D721Med (cell line): ENCODE measurements at places on chromosomes 7 and 10.

GRCh38 chr7:131007439-131008330, 273.7 kb upstream of the KLF14 start:
- DNase-seq = no peak

- no peak for DNase-seq
Observed at GRCh38 chr7:75649462-75649861, 89.3 kb downstream of the HIP1 start.

DNA sequence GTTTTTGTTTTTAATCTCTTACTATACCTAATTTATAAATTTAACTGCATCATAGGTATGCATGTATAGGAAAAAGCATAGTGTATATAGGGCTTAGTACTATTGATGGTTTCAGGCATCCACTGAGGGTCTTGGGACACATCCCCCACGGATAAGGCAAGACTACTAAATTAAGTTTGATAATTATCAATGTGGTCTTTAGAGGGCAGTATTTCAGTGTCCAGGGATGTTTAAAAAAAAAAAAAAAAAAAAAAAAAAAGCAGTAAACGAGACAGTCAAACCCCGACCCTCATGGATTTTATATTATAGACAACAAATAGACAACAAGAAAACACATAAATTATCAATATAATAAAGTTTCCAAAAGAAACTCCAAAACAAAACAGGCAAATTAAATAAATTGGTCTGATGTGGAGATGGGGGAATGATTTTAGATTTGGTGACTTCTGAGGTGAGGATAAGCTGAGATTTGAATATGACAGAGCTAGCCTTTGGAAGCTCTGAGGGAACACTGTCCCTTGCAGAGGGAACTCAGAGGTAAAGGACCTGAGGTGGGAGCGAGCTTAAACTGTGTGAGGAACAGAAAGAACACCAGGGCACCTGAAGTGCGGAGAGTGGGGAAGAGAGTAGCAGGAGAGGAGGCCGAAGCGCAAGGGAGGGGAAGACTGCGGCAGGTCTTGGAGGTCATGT, 14.8 kb downstream of the ACSM6 start:
- DNase-seq = no peak

GRCh38 chr10:128861018-128861901, 605.8 kb upstream of the MGMT start:
- DNase-seq = no peak

GRCh38 chr10:96609510-96609909, 22.7 kb upstream of the TM9SF3 start:
- DNase-seq = no peak

GRCh38 chr10:113108194-113108835, 158.3 kb downstream of the TCF7L2 start:
- no peak for DNase-seq

- DNase-seq = no peak
Observed at GRCh38 chr7:98526059-98526458, 91.0 kb upstream of the NPTX2 start.

GRCh38 chr7:105878746-105879605, 2.6 kb upstream of the ATXN7L1 start:
- no peak for DNase-seq

DNA sequence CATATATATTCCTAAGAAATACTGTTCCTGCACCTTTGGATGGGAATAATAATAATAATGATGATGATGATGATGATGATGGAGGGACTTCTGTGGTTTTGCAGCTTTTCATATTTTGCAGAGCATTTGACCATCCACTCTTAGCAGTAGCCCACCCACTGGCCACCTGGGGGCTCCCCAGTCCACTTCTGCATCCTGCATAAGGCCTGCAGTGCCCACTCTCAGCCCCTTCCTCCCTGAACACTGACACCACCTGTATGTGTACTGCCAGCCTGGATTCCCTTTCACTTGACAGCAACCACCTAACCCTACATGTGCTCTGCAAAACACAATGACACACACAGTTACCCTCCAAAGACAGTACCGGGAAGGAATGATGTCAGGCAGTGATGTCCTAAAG, 131.4 kb downstream of the ADAM12 start:
- DNase-seq = no peak

DNA sequence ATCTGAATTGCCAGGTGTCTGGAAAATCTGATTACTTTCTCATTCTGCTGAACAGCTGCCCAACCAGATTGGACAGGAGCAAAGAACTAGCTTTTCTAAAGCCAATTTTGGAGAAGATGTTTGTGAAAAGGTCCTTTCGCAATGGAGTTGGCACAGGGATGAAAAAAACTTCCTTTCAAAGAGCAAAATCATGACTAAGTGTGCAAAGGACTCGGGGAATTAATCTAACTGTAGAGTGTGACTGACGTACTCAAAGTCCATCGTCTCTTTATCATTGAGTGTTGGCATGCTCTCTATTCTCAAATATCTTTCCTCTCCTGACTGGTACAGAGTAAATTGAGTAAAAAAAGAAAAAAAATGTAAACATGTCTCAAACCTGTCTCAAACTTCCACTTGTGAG, 3.3 kb downstream of the NPS start:
- DNase-seq = no peak

GRCh38 chr7:44143646-44144250, 2.6 kb upstream of the MYL7 start:
- DNase-seq = no peak

DNA sequence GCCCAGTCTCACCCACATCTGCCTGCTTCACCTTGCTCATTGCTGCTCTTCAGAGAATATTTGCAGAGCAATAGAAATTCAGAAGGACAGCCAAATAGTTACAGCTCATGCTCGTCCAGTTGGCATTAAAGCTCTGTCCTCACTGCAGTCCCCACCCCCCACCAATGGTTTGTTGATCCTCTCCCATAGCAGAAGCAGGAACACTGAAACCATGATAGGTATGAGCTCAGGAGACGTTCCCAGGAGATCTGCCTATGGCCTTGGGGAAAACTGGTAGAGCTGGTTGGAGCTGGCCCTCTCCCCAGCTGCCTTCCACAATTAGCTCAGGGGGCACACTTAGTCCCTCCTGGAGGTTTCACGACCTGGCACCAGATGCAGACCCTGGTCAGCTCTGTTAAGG, 68.6 kb upstream of the KMT2C start:
- DNase-seq = no peak

DNA sequence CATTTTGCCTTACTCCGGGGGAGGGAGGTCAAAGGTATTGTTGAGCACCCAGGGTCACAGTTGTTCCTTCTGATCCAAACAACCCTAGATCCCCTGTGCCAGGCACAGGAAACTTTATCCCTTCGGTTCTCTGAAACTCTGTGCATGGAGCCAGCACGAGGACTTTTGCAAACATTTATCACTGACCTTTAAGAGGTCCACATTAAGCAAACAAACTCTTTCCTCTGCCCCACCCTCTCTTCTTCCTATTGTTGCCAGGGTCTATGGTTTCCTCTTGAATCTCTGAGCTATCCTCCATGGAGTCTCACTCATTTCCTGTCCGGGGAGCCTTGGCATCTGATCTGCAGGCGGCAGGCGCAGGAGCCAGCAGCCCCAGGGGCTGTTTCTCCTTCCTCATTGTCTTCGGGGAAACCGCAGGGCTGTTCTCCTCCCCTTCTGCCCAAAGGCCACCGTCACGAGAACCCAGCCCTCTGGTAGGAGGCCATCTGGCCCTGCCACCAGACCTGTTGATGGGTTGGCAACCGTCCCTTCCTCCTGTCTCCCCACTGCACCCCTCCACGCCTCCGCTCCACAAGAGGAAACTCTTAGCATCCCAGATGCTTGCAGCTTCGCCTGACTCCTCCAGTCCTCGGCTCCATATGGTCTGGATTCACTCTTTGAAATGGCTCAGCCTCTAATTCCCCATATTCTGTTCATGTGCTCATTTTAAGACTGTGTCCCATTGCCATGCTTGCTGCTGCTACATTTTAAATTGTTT, 327.3 kb upstream of the NRP1 start:
- no peak for DNase-seq
